Activated CD4-positive, alpha-beta memory T cell treated with anti-CD3 and anti-CD28 coated beads for 36 hours (primary cell): ENCODE measurements at places on chromosomes 1 and 21. TPM values are rescaled to one million over a fixed set of nuclear protein-coding genes. Genes with fewer than 3 reads are reported as not detected.

WASF2 gene
- total RNA-seq = 109 TPM

KRTAP19-3 gene
- total RNA-seq = not detected

DNA sequence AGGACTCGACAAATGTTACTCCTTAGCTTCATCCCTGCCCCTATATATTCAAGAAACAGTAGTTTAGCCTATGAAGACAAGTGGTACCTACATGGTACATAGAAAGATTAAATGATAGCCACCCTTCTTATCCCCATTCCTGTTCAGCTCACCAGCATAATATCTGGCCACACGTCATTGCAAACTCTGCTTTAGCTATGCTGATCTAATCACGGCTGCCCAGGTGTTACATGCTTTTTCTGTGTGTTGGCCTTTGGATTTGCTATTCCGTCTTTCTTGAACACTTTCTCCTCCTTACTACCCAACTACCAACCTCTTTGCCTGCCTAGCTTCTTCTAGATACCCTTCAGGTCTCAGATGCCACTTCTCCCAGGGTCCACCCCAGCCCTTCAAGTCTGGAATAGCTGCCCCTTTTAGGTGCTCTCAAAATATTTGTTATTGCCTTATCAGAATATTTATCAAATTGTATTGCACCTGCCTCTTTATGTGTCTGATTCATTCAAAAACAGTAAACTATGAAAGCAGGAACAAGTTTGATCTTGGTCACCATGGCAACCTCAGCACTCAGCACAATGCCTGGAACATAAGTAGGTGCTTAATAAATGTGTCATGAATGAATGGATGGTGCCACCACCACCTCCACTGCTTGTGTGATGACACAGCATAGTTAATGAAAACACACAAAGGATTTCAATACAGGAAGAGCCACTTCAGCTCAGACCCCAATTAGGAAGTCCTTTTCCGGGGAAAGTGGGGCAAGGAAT, 11.4 kb upstream of the DNASE2B start:
- no peak overlapping the region for H3K4me3 ChIP-seq
- no peaks in the 10 kb centered on the region for H3K4me1 ChIP-seq
- DNase-seq = no peak

GRCh38 chr1:17713993-17714392, 41.1 kb upstream of the ACTL8 start:
- no peaks in the 10 kb centered on the region for H3K4me1 ChIP-seq
- no peak for DNase-seq
- H3K27ac ChIP-seq = no peak overlapping the region
- no peak overlapping the region for H3K4me3 ChIP-seq
- H3K36me3 ChIP-seq = no peaks in the 10 kb centered on the region

DNA sequence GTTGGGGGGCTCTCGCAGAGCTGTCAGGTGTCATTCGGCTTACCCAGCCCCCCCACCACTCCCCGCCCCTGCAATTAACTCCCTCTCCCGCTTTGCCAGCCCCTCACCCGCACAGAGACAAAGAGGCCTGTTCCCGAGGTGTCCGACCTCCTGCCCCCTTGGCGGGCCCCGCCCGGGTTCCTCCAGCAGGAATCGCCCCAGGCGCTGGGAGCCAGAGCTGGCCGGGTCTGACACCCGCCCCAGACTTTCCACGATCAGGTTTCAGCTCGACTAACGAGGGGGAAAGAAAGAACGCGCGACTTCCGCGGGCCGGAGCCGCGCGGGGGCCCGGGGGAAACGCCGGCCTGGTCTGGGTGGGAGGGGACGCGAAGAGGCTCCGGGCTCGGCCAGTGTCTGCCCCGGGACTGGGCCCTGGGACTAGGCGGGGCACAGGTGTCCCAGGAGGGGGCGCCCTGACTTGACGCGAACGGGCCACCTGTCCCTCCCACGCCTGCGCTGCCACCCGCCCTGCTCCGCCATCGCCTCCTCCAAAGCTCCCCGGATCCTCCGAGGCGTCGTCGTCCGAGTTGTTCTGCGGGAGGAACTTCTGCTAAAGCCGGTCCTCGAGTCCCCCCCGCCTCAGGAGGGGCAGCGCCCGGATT, 36.4 kb upstream of the HHAT start:
- peaks cover 5% of the 10 kb centered on the region for H3K4me1 ChIP-seq
- DNase-seq = peak; percentile 62
- no peak overlapping the region for H3K27ac ChIP-seq
- peaks cover 41% of the 10 kb centered on the region for H3K27me3 ChIP-seq

DNA sequence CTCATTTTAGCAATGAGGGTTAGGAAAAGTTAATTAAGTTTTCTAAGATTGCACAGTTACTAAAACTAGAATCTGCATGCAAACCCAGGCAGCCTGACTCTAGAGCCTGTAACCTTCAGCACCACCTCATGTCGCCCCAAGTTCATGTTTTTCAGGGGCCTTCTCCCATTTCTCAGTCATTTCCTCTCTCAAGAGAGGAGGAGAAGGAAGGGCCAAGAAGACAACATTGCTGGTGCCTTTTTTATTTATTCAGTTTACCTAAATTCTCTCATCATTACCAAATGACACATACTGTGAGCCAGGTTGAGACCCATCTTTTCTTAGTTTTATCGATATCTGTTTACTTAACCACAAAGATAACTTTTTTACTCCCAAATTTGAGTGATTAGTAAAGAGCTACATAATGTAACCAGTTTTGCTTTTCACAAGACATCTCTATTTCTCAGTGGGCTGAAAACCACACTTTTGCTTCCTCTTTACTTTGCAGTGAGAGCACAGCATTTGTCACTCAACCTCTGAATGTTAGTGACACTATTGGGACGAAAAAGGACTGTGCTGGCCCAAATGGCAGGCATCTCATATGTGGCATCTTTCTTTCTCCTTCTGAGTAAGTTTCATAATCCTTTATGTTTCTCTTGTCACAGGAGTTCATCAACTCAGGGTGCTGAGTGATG, at the start of gene CD101:
Gene CD101 (plus strand): TSS at position 507 of the 674 bp plus-strand sequence. CDS start 58 bp downstream, at position 565.
- DNase-seq = peak; percentile 66
- no peaks in the 10 kb centered on the region for H3K36me3 ChIP-seq
- peak within 1 kb of the TSS; percentile 26 for H3K27ac ChIP-seq
- H3K27me3 ChIP-seq = no peaks in the 10 kb centered on the region

DNA sequence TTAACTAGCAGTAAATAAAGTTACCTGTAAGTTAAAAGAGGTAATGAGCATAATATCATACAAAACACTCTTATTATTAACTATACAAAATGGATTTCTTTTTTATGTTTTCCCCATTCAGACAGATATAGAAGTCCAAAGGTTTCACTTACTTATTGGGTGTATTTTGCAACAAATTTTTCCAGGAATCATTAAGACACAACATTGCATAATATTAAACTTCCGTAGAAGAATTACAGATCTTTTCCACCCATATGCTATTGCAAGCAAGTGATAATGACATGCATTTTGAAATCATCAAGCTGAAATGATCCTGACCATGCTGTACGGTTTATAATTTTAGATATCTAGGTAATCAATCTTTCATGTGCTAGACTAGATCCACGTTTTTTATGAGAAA, 957.0 kb downstream of the NCAM2 start:
- H3K4me1 ChIP-seq = no peaks in the 10 kb centered on the region
- no peak overlapping the region for H3K27ac ChIP-seq
- no peaks in the 10 kb centered on the region for H3K36me3 ChIP-seq
- no peaks in the 10 kb centered on the region for H3K27me3 ChIP-seq
